Mesenteric fat pad (tissue), 1 donor: ENCODE measurements at places on chromosomes 13 and 19. TPM values are rescaled to one million over a fixed set of nuclear protein-coding genes. Genes with fewer than 3 reads are reported as not detected.

DNA sequence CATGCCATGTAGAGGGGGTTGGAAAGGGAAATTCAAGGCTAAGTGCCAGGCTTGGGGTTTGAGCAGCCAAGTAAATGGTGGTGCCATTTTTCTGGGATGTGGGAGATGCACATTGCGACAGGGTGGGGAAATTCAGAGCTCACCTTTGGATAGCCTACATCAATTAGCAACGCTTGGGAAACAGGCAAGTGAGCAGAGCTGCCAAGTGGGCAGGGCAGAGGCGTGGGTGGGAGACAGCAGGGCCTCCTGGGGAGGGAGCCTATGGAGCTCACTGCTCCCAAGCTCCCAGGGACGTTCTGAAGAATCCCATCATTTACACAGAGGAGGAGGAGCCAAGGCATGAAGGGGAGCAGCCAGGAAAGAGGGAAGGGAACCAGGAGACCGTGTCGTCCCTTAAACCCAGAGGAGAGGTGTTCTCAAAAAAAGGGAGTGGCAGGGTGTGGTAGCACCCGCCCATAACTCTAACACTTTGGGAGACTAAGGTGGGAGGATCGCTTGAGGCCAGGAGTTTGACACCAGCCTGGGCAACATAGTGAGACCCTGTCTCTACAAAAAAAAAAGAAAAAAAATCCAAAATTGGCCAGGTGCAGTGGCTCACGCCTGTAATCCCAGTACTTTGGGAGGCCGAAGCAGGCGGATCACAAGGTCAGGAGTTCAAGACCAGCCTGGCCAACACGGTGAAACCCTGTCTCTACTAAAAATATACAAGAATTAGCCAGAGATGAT lies 11.5 kb upstream of the CCNE1 start:
- no peak for DNase-seq

- DNase-seq: no peak
Observed at GRCh38 chr19:31085125-31085524, 264.1 kb downstream of the TSHZ3 start.

SPACA4 gene
- not detected for total RNA-seq

- DNase-seq: no peak
Observed at GRCh38 chr13:91520952-91521351, 122.5 kb downstream of the GPC5 start.

DNA sequence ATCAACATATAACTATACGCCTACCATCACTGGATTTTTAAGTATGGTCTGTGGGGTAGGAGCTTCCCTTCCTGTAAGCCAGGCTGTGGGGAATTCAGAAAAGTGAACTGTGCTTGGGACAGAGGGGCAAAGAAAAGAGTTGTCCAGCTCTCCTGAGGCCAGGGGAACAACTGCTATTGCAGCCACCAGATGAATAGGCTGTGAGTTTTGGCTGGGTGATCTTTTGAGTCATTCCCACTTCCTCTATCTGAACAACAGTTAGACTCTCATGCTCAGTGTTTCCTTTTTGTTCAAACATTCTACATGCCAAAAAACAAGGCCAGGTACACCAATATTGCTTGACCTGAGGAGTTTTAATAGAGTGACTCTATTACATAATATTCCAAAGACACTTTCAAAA lies 426.2 kb upstream of the DACH1 start:
- no peak for DNase-seq

DNA sequence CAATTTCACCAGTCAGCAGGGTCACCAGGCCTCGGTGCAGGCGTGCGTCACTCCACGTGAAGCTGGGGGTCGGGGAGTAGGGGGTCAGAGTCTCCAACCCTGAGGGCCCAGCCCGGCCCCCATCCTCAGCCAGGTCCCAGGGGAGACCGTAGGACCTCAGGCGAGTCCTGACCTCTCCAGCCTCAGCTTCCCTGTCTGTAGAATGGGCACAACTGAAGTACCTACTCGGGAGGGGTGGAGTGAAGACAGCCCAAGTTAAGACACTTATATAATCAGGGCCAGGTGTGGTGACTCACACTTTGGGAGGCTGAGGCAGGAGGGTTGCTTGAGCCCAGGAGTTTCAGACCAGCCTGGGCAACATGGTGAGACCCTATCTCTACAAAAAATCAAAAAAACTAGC lies 2.7 kb upstream of the SPACA4 start:
- no peak for DNase-seq

DNA sequence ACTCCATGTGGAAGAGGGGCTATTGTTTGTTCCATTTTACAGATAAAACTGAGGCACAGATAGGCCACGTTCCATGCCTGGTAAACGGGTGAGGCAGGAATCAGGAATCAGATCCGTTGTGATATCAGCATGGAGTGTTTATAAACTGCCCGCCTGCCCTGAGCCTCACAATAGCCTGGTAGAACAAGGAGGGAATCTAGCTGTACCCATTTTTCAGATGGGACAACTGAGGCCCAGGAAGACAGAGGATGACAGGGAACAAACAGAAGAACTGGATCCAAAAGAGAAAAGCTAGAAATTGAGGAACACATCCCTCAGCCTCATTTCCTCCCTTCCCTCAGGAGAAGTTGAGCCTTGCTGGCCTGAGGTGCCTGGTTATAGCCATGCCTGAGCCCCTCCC lies 32.5 kb downstream of the CERS4 start:
- no peak for DNase-seq

RAB3A gene
- 3.0 TPM for total RNA-seq

BST2 gene
- total RNA-seq: 185 TPM

GRCh38 chr19:54969647-54970046 lies 3.5 kb downstream of the NLRP2 start:
- DNase-seq: no peak

SERPINE3 gene
- not detected for total RNA-seq

- no peak for DNase-seq
Observed at GRCh38 chr19:12994701-12995595, at the start of gene NFIX. NFIX (plus strand) TSS chr19:12995475; CDS start chr19:12995838, 363 bp downstream.

SYDE1 gene
- total RNA-seq: 38.6 TPM

- no peak for DNase-seq
Observed at GRCh38 chr13:31774186-31774750, 34.9 kb downstream of the RXFP2 start.

CCL25 gene
- total RNA-seq: not detected
